ENCODE measurements at places on chromosomes 4 and X.

- DNase-seq = no peak
Measured at GRCh38 chrX:113747274-113747973, 836.5 kb upstream of the HTR2C start.

DNA sequence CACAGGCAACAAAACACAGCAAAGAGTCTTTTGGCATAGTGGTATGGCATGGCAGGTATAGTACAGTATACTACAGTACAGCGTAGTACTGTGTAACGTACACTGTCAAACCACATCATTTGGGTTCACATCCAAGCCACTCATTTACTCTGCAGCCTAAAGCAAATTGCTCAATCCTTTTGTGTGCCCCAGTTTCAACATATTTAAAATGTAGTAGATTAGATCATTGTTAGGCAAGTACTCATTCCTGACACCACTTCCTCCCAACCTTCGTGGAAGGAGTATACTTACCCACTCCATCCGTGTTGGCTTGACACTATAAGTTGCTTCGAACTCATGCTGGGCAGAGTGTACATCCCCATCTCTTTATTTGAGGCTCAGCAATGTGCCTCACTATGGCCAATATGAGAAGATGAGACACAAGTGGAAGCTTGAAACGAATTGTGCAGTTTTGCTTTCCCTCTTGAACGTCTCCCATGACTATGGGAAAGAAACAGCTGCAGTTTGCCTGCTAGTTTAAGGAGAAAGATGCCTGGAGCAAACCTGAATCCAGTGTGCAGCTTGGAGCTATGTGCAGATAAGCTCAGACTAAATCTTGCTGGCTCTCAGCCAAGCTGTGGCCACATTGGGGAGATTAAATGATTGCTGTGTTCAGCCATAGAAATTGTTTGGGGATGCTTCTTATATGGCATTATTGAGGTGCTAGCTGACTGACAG, 85.7 kb upstream of the TBL1X start:
- peak; percentile 75 for DNase-seq

GRCh38 chrX:37468124-37468739, 103.2 kb upstream of the LANCL3 start:
- DNase-seq = no peak

DNA sequence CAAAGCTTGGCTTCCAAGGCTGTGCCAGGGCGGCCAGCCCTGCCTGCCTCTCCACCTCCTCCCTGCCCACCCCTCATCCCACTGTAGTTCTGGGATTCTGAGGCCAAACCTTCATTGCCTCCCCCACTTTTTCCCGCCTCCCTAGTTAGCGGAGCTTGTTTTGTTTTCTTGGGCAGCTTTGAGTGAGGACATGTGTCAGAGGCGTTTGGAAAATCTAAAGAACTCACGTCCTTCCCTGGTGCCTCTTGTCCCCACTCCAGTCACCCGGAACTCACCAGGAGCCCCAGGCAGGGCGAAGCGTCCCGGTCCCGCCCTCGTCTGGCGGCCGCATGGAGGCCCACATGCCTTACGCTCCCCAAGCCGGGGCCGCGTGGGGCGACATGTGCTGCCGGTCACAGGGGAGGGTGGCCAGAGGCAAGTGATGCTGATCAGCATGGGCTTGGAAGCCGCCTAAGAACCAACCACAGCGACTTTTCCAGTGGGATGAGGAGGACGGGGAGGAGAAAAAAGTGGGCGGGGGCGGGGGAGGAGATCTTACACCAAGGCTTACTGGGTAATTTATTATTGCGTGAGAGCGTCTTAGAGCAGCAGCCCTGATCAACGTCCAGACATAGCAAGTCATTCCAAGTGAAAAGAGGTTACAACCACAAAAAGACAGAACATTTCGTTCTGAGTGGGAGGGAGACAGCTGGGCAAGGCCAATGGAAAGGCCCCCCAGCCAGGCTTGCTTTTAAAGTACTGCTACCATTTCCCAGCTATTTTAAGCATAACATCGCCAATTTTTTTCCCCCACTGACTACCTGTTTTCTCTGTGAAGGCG, 48.5 kb downstream of the PRPS1 start:
- DNase-seq = peak; percentile 97

- DNase-seq = peak; percentile 43
Measured at GRCh38 chr4:112523008-112523721, 7.2 kb upstream of the NEUROG2 start.

DNA sequence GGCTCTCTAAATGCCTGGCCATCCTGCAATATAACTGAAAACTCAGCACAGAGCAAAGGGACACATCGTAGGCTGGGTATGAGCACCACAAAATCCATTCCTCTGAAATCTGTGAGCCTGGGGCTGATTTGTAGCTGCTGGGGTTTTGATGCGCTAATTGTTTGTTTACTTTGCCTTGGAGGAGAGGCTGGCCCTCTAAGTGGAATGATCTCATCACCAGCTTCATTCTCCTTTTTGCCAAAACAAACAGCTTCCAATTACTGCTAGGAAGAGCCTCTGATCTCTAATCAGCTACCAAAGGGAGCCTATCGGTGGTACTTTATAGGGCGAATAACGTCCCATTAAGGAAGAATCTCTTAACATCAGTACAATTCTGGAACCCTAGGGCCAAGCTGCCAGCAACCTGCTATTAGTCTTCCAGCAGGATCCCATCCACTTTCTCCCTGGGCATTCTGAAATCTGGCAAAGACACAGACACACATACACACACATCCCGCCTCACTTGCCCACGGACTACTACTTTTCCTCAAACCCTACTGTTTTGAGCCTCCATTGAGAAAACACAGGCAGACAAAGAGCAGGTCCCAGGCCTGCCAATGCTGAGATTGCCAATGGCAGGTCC, 5.8 kb downstream of the ANOS1 start:
- peak; percentile 28 for DNase-seq

DNA sequence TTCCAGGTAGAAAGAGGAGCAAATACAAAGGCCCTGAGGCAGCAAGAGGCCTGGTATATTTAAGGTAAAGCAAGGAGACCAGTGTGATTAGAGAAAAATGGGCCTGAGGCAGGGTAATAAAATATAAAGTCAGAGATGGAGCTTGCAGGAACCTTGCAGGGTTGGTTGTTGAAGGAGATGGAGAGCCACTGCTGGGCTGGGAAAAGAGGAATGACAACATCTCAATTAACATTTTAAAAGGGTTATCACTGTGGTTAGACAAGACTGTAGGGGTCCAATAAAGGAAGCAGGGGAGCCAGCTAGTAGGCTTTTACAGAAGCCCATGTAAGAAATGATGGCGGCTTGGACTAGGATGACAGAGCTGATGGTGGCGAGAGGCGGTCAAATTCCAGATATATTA, 205.5 kb upstream of the MBNL3 start:
- DNase-seq = no peak

GRCh38 chr4:52660643-52661042, 1.5 kb upstream of the USP46 start:
- DNase-seq = no peak

DNA sequence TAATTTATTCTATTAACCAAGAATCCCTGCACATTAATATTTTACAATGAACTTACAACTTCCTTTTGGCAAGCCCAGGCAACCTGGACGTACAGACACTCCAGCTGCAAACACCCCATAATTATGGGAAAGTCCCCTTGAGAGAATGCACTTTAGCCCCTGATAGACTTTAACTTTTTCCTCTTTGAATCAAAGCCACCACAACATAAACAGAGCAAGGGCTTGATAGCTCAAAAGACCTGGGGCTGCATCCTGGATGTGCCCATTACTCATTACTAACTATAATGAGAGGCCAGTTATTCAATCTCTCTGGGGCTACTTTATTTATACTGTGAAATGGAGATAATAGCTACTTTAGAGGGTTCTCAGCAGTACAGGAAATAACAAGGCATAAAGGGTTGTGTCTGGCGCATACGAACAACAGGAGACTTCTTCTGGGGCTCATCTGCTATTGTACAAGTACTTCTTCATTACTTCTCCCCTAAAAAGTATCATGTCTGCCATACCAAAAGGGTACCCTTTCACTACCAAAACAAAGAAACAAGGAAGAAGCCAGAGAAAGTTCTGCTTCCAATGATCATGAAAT, 54.9 kb downstream of the CASK start:
- DNase-seq = no peak

DNA sequence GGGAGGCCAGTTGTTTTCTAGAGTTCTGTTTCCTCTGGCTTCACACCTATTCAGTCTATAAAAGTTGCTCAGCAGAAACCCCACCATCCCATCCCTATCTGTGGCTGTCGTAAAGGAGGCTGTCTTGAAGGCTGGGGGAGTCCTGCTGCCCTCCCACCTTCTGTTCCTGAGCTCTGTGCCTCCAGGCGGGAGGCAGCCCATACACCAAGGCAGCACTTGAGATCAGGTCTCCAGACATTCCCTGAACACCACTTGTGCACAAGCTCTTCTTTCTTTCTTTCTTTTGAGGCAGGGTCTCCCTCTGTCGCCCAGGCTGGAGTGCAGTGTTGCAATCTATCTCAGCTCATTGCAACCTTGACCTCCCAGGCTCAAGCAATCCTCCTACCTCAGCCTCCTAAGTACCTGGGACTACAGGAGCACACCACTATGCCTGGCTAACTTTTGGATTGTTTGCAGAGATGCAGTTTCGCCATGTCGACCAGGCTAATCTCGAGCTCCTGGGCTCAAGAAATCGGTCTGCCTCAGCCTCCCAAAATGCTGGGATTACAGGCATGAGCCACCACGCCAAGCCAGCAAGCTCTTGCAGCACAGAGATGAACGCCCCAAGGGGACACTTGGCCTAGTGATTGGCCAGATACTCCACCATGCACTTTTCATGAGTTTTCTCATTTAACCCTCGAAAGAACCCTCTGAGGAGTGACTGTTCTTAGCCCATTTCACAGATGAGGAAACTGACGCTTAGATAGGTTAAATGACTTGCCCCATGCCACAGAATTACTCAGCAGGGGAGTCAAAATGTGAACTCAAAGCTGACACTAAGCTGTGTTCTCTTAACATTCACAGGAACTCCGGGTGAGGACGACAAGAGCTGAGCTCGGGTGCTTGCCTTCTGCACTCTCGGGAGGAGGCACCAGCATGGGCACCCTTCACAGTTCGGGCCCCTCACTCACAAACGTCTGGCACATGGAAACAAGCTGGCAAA, 55.8 kb upstream of the ENPP6 start:
- DNase-seq = no peak

- no peak for DNase-seq
Measured at GRCh38 chr4:81460191-81460701, 11.5 kb downstream of the RASGEF1B start.

GRCh38 chrX:13693341-13693961, 4.5 kb downstream of the RAB9A start:
- DNase-seq = no peak

DNA sequence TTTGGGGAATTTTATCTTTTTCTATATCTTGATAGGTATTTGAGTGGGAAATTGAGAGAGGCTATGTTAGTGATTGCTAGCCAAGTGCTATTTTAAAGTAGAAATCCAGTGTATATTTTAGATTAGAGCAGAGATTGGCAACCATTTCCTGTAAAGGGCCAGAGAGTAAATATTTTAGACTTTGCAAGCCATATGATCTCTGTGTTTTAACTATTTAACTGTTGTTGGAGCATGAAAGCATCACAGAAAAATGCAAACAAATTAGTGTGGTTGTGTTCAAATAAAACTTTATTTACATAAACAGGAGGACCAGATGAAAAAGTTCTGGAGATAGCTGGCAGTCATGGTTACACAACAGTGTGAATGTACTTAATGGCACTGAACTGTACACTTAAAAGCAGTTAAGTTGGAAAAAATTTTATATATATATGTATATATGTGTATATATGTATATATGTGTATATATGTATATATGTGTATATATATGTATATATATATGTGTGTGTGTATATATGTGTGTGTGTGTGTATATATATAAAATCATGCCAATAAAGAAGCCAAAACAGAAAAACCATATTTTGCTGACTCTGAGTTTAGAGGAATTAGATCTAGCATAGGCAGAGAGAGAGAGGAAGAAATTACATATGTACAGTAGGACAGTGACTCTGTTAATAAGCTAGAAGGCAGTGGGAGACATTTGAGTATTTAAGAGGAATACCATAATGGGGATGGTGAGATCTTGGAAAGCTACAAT, 83.4 kb downstream of the TMEM164 start:
- peak; percentile 52 for DNase-seq

- peak; percentile 89 for DNase-seq
Measured at GRCh38 chr4:156293657-156294297, 340.1 kb upstream of the CTSO start.

DNA sequence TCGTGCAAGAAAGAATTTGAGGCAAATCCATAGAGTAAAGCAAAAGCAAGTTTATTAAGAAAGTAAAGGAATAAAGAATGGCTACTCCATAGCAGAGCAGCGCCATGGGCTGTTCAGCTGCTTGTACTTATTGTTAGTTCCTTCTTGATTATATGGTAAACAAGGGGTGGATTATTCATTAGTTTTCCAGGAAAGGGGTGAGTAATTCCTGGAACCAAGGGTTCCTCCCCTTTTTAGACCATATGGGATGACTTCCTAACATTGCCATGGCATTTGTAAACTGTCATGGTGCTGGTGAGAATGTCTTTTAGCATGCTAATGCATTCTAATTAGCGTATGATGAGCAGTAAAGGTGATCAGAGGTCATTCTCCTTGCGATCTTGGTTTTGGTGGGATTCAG, 23.5 kb upstream of the CEP135 start:
- DNase-seq = peak; percentile 71

DNA sequence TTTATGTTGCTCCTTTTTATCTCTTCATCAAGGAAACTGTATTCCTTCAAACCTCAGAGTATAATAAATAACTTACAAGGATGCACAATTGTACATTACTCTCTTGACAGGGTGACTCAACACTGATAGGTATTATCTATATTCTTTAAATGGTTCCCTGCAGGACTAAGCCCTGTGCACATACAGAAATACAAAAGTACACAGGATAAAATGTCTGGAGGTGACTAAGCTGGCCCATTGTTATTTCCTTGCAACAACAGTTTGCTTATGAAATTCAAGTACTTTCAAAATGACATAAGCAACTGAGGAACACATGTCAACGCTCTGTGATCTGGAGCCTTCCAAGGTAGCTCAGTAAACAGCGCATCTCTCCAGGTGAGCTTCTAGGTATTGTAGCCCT, 83.8 kb upstream of the RPL34 start:
- DNase-seq = no peak

- peak; percentile 49 for DNase-seq
Measured at GRCh38 chrX:134026565-134027311, 41.3 kb upstream of the GPC3 start.
